Progenitor cell of endocrine pancreas (in vitro differentiated cells): ENCODE measurements at places on chromosomes 13 and 19. TPM values are rescaled to one million over a fixed set of nuclear protein-coding genes. Genes with fewer than 3 reads are reported as not detected.

GRCh38 chr13:79749984-79750551 lies 269.1 kb downstream of the NDFIP2 start:
- no peak for DNase-seq

DNA sequence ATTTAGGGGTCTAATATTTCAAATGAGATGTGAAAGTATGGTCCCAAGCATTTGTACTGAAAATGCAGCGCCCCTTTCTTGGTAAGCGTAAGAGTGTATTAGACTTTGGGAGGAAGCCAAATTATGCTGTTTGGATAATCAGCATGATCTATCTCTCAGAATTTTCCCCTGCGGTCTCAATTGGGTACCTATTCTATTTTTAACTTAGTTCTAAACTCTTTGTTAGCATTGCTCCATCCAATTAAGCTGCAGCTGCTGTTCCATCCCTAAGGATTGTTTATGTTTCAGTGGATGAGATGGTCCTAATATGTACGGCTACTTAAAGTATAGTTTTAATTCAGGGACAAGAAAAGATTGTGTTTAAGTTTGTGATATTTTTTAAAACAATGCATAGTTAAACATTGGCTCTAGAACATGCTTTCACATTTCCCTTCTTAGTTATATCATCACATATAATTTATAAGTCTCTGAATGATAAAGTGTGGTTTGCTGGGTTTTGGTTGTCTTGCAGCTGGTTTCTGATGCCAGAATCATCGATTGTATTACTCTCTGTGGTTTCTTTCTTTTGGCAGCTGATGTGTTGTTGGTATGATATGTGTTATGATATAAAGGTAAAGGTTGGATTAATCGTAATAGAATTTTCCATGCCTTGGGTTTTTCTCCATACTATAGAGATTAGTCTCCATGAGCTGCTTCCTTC lies 15.0 kb downstream of the POLR1D start:
- no peak for DNase-seq

The EPSTI1 gene
- 6.0 and 7.4 TPM in 2 replicates for total RNA-seq

The PLPP2 gene
- total RNA-seq: 46.3 and 52.7 TPM in 2 replicates

The FAM83E gene
- 3.8 and 4.3 TPM in 2 replicates for total RNA-seq

- no peak for DNase-seq
Measured at GRCh38 chr19:17536955-17537354, 18.5 kb upstream of the COLGALT1 start.

The RUBCNL gene
- total RNA-seq: 1.4 and 2.1 TPM in 2 replicates

DNA sequence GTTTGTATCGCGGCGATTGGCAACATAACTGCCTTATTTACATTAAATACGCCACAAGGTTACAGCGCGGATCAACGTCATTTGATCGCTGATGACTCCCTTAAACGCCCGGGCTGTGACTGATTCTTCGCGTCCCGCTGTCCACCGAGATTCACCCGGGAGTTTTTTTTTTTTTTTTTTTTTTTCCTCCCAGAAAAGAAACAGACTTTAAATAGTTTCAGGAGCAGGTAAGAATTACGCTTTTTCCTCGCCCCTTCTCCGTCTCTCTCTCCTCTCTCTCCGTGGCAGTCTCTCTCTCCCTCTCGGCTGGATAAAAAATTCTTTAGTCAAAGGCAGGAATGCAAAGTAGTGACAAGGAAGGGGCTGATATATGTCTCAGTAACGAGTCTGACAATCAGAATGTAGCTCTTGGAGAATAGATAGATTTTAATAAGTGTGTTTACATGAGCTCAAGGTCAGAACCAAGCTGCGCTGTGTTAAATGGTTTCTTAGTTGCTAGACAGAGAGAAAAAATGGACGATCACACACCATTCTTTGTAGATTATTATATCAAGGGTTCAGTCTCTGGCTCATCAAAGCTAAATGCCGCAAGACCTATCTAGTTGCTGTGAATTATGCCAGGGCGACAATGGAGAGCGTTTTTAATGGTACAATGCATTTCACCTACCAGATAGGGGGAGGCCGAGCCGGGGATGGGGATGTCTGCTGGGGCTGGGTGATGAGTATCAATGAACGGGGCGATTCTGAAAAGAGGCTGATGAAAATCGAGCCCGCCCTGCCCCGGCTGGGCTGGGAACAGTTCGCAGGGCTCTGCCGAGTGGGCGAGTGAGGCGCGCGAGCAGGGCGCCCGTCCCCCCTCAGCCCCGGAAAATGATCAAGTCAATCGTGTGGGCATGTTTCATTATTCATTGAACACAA lies 147.2 kb upstream of the ZNF536 start:
- DNase-seq: no peak

The PSG11 gene
- total RNA-seq: not detected in 2 replicates

DNA sequence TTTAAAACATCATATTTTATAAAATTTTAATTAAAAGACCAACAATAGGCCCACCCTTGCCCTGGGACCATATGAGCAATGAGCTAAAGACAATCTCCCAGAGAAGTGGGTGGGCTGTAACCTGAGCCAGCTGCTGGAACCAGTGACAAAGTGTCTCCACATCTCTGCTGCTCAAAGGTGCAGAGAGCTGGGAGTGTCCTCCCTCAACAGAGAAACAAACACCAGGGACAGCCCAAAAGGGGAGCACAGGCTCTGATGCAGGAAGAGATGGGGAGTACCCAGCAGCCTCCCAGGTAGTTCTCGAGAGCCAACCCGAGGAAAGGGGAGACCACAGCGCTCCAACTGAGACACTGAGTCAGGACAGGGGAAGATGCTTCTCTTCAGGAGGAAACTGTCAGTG lies 39.1 kb downstream of the DOCK9 start:
- DNase-seq: no peak

- DNase-seq: no peak
Measured at GRCh38 chr13:57787058-57787791, 155.7 kb downstream of the PCDH17 start.

GRCh38 chr13:73883162-73883561 lies 251.0 kb downstream of the KLF12 start:
- no peak for DNase-seq

GRCh38 chr19:44807652-44808462 lies 1.0 kb upstream of the BCAM start:
- DNase-seq: peak; percentile 73

The VSTM2B gene
- not detected in 2 replicates for total RNA-seq

GRCh38 chr19:47508721-47509120 lies 6.1 kb downstream of the NAPA start:
- DNase-seq: no peak

- peak; percentile 53 for DNase-seq
Measured at GRCh38 chr13:29923554-29924481, 73.4 kb upstream of the UBL3 start.

The NLRP4 gene
- total RNA-seq: not detected in 2 replicates

- DNase-seq: no peak
Measured at GRCh38 chr13:47420020-47420419, 523.2 kb upstream of the HTR2A start.

The IGSF23 gene
- 0.67 and 1.7 TPM in 2 replicates for total RNA-seq

The SIGLEC14 gene
- total RNA-seq: not detected in 2 replicates

DNA sequence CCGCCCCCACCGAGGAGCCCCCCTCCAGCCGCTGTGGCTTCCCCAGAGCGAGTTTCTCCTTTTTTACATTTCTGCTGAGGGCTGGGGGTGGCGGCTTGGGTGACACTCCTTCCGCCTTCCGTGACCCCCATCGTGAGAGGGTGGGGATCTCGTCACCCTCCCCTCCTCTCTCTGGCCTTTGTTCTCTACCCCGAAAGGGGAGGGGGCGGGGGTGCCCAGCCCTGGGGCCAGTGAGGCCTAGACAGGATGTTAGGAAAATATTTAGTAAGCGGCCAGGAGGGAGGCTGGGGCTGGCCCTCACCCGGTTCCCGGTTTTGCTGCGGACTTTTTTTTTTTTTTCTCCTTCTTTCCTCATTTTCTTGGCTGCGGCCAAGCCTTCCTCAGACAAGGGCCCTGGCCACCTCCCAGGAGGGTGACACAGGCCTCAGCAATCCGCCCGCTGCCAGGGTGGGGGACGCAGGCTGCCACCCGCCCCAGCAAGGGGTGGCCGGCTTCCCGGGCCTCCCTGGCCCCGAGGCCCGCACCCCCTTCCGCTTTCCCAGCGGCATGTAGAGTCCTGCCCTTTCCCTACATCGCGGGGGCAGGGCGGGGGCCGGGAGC lies 3.9 kb downstream of the MIDN start:
- DNase-seq: no peak

The ZNF709 gene
- total RNA-seq: 5.8 and 9.1 TPM in 2 replicates

The MBD3L3 gene
- total RNA-seq: not detected in 2 replicates

The LENG9 gene
- 0.72 and 0.75 TPM in 2 replicates for total RNA-seq
